CD4-positive, alpha-beta T cell treated with Interleukin-6 for 4 hours (primary cell): ENCODE measurements at places on chromosomes 2 and 18.

- DNase-seq, result no peak
Measured at GRCh38 chr18:30094556-30094955, 948.0 kb downstream of the DSC3 start.

GRCh38 chr18:12391487-12392165, 14.6 kb upstream of the AFG3L2 start:
- peak; percentile 61 for DNase-seq

DNA sequence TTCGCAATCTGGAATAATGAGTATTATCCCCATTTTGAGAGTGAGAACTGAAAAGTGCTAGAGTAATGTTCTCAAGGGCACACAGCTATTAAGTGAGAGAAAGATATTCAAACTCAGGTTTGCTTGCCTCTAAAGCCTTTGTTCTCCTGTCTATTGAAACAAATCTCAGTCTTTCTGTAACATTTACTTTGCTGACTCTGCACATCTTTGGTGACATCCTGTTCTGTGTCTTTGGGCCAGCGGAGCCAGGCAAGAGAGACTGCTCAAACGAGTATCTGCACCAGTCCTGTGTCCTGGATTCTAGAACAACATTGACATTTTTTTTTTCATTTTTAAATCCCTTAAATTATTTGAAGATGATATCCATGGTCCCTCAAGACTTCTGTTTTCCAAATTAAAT, 1539.2 kb upstream of the PIK3C3 start:
- DNase-seq, result no peak

- peak; percentile 55 for DNase-seq
Measured at GRCh38 chr2:196170213-196170605, 1.2 kb downstream of the STK17B start.

DNA sequence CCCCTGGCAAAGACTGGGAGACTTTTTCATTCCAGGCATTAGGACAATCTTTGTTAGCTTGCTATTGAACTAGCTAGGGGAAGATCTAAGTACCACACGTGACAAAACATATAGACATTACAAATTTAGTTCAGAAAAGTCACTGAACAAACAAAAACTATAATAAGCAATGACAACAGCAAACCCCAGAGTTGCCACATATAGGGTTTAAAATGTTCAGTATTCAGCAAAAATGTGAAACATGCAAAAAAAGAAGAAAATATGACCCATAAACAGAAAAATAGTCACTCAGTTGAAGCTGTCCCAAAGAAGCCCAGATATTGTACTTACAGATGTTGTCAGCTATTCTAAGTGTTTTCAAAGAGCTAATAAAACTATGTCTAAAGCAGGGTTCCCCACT, 431.1 kb upstream of the CDH2 start:
- no peak for DNase-seq

DNA sequence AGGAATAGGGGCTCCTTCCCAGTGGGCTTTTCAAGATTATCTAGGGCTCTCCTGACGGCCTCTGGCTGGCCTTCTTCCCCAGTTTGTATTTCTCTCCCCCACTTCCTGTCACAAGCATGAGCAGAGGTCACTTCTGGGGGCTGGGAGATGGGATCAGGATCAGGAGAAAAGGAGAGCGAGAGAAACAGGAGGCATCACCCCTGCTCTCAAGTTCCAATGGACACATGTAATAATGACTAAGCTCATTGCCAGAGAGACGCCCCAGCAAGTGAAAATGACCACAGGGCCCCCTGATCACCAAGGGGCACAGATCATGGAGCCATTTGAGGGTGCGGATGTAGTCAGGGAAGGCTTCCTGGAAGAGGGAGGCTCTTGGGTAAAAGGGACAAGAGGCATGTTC, 92.1 kb downstream of the SMAD7 start:
- no peak for DNase-seq

DNA sequence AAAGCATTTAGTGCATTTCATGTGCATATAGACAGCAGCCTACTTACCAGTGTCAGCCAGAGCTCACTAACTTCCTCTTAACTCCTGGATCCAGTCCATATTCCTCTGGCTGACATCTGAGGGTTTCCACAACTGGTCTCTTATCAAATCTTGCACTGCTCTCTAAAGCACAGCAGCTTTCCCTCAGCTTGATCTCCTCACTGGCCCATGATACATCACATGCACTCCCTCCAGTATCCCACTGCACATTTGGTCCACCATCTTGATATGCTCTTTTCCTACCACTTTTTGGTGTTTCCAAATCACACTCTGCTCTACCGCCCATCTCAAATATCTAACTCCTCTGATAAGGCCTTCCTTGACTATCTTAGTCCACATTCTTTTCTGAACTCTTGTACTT, 105.0 kb upstream of the ZFP36L2 start:
- no peak for DNase-seq

DNA sequence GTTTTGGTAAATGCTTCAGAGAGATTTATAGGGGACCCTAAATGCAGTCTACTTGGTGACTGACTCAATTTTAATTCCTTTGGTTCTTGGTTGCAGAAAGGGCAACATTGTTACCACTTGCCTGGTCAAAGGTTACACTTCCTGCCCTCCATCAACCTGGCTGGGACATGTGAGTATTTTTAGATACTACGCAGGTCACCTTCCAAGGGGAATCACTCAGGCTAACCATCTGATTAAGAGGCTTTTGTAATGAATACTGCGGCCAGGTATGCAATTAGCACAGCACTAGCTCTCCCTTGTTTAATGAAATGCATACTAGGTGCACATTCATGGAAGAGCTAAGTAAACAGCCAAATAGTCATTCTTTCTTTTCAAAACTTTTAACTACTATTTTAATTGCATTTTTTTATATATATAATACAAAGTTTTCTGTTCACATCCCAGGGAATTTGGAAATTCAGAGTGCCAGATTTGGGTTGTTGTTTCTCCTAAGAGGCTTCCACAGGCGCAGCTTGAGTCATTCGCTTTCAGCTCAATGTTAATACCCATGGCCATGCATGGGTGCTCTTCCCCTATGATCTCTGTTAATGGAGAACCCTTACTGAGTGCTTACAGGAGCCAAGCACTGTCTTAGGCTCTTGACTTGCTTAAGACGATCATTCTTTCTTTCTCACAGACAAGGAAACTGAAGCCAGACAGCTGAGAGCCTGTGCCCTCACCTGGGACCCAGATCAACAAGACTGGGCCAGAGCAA, 152.2 kb downstream of the MTX2 start:
- no peak for DNase-seq

DNA sequence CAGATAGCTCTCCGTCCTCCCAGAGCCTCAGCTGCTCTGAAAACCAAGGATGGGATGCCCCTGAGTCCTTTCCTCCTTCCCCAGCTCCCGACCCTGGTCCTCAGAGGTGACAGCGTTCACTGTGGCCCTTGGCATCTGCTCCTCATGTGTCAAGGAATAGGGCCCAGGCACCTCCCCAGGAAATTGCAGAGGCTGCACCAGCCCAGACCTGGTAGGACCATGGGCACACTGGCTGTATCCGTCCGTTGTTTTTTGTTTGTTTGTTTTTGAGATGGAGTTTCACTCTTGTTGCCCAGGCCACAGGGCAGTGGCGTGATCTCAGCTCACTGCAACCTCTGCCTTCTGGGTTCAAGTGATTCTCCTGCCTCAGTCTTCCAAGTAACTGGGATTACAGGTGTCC, 37.5 kb upstream of the SLC66A3 start:
- DNase-seq, result no peak

GRCh38 chr2:227006189-227006897, 157.7 kb downstream of the COL4A4 start:
- DNase-seq, result no peak
